Activated T-cell treated with anti-CD3 and anti-CD28 coated beads for 1 hour (primary cell): ENCODE measurements at places on chromosomes 2 and 18.

- no peak for DNase-seq
Measured at GRCh38 chr2:235588750-235589149, 94.9 kb downstream of the AGAP1 start.

- no peak for DNase-seq
Measured at GRCh38 chr2:28400921-28401320, 8.3 kb downstream of the FOSL2 start.

DNA sequence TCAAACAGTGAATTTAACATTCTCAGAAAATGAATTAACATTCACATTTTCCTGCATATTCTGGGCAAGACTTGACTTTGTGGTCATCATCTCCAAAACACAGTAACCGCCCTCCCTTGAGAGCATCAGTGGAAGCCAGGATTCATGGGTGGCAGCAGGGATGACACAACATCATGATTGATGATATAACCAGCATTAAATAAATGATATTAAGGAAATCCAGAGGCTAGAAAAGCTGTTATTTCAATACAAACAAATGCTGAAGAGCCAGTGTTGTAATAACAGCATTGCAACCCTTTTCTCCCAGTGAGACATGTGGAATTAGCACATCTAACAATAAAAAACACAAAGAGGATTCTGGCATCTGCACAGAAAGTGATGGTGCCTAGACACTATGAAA is 41.1 kb downstream of the CDC42EP3 start:
- DNase-seq, result no peak

DNA sequence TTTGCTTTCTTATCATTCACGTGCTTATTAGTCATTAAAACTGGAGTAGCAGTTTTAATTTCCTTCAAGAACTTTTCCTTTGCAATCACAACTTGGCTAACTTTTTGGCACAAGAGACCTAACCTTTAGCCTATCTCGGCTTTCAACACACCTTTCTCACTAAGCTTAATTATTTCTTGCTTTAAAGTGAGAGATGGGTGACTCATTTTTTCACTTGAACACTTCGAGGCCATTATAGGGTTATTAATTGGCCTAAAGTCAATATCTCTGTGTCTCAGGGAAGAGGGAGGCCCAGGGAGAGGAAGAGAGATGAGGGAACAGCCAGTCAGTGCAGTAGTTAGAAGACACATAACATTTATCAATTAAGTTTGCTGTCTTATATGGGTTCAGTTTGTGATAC is 289.8 kb downstream of the RBM43 start:
- DNase-seq, result no peak

DNA sequence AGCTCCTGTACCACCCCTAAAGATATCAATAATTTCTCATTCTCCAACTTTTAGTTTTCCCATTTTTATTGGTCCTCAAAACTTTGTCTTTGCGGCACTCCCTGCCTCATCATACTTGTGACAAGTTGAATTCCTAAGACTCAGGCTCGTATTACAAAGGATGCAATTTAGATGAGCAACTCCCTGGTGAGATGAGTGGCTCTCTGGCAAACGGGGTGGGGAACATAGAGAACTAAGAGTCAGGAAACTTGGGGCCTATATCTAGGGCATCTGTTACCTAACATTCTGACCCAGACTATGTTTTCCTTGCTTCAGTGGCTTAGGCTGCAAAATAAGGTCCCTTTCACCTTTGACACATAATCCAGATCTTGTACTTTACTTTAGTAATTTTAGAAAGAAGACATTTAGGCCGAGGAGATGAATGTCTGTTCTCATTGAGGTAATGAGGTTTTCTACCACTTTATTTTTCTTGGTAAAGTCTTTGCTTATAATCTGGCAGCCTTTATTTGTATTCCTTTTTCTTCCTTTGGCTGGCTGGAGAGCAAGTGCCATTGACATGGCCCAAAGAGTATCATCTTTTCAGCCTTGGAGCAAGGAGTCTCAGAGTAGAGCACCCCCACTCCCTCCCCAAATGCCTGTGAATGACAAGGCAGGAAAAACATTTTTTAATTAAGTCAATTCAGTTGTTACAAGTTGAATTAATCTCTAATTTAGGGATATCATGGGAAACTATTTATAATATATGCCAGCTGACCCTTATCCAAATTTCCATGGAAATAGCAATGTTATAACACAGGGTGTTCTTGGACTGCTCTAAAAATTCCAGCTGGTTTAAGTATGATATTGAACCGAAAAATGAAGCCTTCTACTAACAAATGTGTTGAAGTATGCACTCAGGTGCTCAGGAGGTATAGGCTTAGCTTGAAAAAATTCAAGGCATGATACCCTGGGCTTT is 15.2 kb downstream of the TSPYL6 start:
- DNase-seq, result no peak

- no peak for DNase-seq
Measured at GRCh38 chr2:45253151-45253550, 243.9 kb upstream of the SIX2 start.

DNA sequence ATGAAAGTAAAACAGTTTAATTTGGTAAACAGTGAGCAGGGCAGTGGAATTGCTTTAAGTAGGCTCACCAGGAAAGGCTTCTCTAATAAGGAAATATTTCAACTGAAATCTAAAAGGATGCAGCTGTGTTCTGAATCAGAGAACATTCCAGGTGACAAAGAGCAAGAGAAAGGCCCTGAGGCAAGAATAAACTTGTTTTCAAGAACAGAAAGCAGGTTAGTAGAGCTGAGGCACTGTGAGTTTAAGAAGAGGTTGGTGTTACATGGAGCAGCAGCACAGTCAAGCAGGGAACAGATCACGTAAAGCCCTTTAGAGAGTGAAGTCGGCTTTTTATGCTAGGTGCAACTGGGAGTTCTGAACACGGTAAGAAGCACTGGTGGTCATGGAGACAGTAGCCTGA is 57.0 kb upstream of the SCN1A start:
- DNase-seq, result no peak

- DNase-seq, result no peak
Measured at GRCh38 chr2:233989221-233989858, 61.2 kb upstream of the SPP2 start.

DNA sequence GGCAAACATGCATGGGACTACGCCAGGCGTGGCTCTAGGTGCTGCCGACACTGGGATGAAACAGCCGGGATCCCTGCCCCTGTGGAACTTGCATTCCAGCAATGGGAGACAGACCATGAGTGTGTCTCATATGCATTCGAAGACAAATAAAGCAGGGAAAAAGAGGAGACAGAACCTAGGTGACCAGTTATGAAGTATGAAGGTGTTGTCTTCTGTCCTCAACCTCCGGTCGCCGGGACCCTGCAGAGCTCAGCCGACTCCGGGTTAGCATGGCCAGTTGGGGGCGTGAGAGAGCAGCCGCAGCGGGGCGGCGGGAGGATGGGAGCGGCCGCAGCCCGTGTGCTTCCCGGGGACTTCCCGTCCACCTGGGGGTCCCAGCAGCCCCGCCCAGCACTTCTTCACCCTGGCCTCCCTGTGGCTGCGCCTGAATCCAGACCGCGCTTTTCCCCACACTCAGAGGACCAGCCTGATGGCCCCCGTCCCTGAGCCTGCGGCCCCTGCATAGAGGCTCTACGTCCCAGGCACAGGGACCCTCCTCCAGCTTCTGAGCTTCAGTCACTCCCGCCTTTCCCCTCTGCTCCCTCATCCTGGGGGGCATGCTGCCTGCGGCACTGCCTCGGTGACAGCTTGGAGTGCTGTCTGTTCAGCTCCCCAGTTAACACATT is 11.4 kb downstream of the ID2 start:
- DNase-seq, result no peak

DNA sequence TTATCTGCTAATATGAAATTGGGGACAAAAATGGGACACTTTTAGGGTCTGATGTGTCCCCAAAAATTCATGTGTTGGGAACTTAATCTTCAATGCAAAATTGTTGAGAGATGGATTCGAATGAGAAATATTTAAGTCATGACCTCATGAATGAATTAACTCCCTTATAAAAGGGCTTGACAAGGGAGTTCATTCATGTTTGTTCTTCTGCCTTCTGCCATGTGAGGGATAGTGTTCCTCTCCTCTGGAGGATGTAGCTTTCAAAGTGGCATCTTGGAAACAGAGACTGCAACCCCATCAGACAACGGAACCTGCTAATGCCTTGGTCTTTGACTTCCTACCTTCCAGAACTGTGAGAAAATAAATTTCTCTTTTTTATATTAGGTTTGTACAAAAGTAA is 89.2 kb upstream of the LINC00305 start:
- DNase-seq, result no peak

- DNase-seq, result no peak
Measured at GRCh38 chr2:223692191-223692947, 90.2 kb upstream of the SCG2 start.
